Activated naive CD4-positive, alpha-beta T cell treated with anti-CD3 and anti-CD28 coated beads, Interleukin-2, amount 50 U/mL, for 72 hours (primary cell): ENCODE measurements at places on chromosomes 5 and 9.

DNA sequence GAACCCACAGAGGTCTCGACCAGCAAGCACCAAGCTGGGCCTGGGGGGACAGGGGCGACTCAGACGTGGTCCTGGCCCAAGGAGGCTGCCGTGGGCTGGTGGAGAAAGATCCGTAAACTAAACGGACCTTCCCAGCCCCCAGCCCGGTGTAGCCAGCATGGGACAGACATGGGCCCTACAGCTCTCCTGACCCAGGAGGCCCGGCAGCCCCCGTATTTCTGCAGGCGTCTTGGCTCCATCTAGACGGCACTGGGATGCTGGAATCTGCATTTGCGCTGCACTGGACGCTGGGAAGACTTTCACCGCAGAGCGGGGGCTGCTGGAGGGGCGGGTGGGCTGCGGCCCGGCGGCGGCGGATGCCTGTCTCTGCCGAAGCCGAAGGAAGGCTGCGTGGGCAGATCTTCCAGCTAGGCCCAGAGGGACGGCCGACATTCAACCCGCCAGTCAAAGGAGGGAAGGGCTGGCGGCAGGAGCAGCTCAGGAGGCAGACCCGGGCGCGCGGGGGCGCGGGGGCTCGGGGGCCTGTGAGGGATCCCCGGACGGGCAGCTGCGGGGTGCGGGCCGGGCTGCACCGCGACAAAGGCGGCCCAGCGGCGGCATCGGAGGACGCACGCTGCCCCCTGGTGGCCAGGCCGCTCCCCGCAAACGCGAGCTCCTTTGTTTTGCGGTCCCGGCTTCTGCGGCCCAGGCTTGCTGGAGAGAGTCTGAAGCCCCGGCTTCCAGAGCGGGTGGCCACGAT is 266.2 kb downstream of the NSG2 start:
- peak; percentile 57 for DNase-seq

- no peak for DNase-seq
Measured at GRCh38 chr9:16431666-16432392, 438.6 kb downstream of the BNC2 start.

DNA sequence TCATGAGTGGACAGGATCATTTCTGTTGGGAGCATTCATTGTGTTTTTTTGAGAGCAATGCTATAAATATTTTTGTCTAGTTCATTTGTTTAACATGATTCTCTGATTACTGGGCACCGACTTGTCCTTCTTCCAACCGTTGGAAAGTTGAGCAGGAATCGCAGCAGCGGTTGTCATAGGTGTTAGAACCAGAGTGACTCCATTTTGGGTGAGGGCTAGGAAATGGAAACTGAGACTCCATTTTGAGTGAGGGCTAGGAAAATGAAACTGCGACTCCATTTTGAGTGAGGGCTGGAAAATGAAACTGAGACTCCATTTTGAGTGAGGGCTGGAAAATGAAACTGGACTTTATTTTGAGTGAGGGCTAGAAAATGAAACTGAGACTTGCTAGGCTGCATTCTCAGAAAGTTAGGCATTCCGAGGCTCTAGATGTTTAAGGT is 100.6 kb downstream of the ICE1 start:
- DNase-seq = no peak

- no peak for DNase-seq
Measured at GRCh38 chr9:123832858-123833650, 96.9 kb downstream of the DENND1A start.

GRCh38 chr9:126377536-126377935 is 50.9 kb downstream of the MVB12B start:
- no peak for DNase-seq
